ENCODE measurements at places on chromosomes 5 and 9. TPM values are rescaled to one million over a fixed set of nuclear protein-coding genes. Genes with fewer than 3 reads are reported as not detected.

The HTR1A gene
- not detected for total RNA-seq

GRCh38 chr5:36659411-36659810 is 53.0 kb downstream of the SLC1A3 start:
- H3K36me3 ChIP-seq, result no peaks in the 10 kb centered on the region
- no peak overlapping the region for H3K4me3 ChIP-seq
- H3K27ac ChIP-seq, result no peak overlapping the region
- DNase-seq, result no peak
- no peaks in the 10 kb centered on the region for H3K27me3 ChIP-seq

GRCh38 chr5:99900302-99900852 is 634.8 kb upstream of the FAM174A start:
- no peaks in the 10 kb centered on the region for H3K4me1 ChIP-seq
- H3K27me3 ChIP-seq, result no peaks in the 10 kb centered on the region
- DNase-seq, result no peak
- no peak overlapping the region for H3K27ac ChIP-seq
- no peaks in the 10 kb centered on the region for H3K36me3 ChIP-seq

The ANKRA2 gene
- total RNA-seq, result 13.1 TPM

GRCh38 chr9:130275156-130275555 is 9.6 kb downstream of the HMCN2 start:
- no peak overlapping the region for H3K27ac ChIP-seq
- no peaks in the 10 kb centered on the region for H3K27me3 ChIP-seq
- H3K36me3 ChIP-seq, result no peaks in the 10 kb centered on the region
- no peak for DNase-seq
- H3K4me1 ChIP-seq, result no peaks in the 10 kb centered on the region

DNA sequence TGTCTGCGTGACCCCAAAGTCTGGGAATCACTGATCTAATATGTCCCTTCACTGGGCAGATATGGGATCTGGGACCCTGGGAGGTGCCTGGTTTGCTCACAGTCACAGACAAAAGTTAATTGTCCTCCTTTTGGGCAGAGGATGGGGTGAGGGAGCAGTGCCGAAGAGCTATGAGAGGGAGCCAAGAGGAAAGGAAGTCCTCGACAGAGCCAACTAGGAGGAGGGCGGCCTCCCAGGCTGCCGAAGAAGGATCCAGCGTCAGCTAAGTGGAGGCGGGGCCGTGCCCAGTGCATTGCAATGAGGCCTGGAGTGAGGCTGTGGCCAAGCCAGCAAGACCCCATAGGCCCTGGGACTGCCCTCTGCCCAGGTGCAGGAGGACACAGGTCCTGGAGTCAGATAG is 11.4 kb downstream of the AIF1L start:
- H3K27ac ChIP-seq, result no peak overlapping the region
- no peak overlapping the region for H3K4me3 ChIP-seq
- H3K4me1 ChIP-seq, result no peaks in the 10 kb centered on the region
- H3K27me3 ChIP-seq, result no peaks in the 10 kb centered on the region
- DNase-seq, result no peak
- H3K36me3 ChIP-seq, result no peaks in the 10 kb centered on the region

DNA sequence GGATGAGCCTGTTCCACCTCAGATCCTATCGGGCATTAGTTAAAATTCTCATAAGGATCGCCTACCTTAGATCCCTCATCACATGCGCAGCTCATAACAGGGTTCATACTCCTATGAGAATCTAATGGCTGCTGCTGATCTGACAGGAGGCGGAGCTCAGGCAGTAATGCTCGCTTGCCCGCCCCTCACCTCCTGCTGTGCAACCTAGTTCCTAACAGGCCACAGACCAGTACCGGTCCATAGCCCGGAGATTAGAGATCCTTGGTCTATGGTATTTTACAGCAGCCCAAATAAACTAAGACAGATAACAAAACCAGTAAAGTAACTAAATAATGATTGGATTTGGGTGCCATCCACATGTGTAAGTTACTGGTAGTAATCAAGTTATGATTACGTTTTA is 17.5 kb downstream of the GOLPH3 start:
- no peak overlapping the region for H3K4me3 ChIP-seq
- no peaks in the 10 kb centered on the region for H3K36me3 ChIP-seq
- no peaks in the 10 kb centered on the region for H3K27me3 ChIP-seq
- no peak for DNase-seq
- no peak overlapping the region for H3K27ac ChIP-seq

DNA sequence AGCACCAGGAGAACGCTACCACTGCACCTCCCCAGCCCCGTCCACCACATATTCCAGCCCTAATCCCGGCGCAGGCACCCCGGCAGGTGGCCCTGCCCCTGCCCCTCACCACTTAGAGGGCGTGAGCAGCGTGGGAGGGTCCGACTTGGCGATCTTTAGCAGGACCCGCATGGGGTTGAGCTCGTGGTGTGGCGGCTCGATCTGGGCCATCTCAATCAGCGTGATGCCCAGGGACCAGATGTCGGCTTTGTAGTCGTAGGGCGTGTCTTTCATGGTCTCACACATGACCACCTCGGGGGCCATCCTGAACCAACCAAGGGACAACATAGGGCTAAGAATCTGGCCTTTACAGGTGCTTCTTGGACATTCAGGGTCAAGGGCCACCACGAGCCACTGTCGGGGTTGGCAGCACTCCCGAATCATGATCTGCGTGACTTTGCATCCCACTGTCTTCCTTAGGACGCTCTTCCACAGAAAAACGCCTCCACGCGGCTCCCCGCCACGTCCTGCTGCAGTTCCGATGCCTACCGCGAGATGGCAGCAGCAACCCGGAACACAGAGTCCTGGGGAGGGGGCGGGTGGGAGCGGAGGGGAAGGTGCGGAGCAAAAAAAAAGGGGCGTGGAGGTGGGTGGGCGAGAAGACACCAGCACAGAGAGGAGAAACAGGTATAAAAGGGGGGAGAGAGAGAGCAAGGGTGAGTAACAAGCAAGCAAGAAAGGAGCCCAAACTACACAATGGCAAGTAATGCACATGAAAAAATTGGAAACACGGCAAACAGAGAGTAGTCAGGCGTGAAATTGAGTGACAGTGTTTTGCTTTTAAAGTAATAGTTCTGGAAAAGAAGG is 81.3 kb downstream of the STK10 start:
- H3K27me3 ChIP-seq, result no peaks in the 10 kb centered on the region
- no peaks in the 10 kb centered on the region for H3K36me3 ChIP-seq
- no peak overlapping the region for H3K27ac ChIP-seq
- H3K4me1 ChIP-seq, result peaks cover 40% of the 10 kb centered on the region
- peak overlapping the region; percentile 54 for H3K4me3 ChIP-seq
